ENCODE measurements at places on chromosomes 7 and 10. TPM values are rescaled to one million over a fixed set of nuclear protein-coding genes. Genes with fewer than 3 reads are reported as not detected.

DNA sequence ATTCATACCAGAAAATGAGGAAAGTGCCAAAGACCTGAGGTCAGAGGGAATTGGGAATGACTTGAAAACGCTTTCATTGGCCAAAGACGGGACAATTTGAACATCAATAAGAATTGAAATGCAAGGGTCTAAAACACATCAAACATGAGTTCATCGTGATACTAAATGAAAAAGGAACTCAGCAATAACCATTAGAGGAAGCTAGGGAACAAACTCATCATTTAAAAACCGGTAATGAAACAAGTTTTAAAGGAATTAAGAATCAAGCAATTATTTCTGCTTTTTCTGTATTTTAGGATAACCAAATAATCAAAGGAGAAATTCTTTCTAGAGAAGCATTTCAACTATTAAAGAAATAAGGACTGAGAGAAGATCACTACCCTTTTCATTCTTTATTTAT lies 303.1 kb downstream of the ARHGAP12 start:
- no peak for DNase-seq

DNA sequence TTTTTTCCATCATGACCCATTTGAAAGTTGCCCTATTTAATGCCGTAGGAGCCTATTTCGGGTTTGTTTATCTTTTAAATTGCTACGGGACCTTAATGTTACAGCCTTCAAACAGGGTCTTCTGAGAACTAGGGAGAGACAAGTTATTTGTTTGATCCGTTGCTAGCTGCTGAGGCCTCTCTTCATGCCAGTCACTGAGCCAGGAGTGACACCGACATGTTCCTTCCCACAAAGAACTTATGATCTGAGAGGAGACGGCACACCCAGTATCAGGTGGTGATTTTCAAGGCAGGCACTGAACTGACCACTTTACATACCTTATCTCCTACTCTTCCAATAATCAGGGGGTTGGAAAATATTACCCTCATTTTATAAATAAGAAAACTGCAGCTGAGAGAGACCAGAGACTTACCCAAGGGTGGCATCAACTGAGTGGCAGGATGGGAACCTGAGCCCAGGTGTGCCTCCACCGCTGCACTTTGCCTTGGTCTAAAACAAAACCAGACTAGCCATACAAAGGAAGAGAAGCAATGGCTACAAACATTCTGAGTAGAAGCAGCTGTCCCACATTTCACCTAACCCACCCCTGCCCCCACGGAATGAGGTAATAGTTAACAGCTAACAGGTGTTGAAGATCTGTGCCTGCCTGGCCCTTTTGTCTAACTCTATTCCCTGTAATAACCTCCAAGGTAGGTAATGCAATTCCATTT lies 40.5 kb downstream of the PPP1R3C start:
- no peak for DNase-seq

Gene SBDS
- total RNA-seq: 98.9 TPM

DNA sequence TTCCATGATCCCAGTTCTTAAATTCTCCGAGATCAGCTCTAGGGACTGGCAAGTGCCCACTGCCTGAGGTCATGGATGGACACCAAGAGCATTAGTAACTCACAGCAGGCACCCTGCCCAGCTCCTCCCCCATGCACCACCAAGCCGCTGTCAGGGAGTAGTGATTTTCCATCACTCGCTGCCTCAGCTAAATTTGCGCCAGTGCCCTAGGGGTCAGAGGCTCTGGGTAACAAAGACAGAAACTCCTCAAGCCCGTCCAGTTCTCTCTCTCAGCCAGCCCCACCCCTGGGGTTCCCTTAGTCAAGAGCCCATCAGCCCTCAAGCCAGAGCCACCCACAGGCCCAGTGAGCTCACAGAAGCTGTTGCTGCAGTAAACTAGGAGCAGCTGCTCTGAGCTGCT lies 30.0 kb downstream of the PAX2 start:
- DNase-seq: no peak

GRCh38 chr7:43363035-43363791 lies 219.7 kb upstream of the STK17A start:
- no peak for DNase-seq

- DNase-seq: peak; percentile 87
Measured at GRCh38 chr7:74480861-74481417, 27.2 kb downstream of the GTF2IRD1 start.

Measured in lower lobe of right lung (tissue), 2 donors.